ENCODE measurements at places on chromosomes 7 and 10.
A peak's percentile ranks its signal among the peaks of the same experiment; 100 is the strongest.

- DNase-seq: no peak
These were observed 220.9 kb upstream of the MKLN1 start for GRCh38 chr7:131106681-131107336.

- DNase-seq: no peak
These were observed 437.1 kb downstream of the LRMDA start for GRCh38 chr10:75868574-75868973.

- DNase-seq: no peak
These were observed 237.0 kb downstream of the EBF3 start for GRCh38 chr10:129727071-129727470.

- no peak for DNase-seq
These were observed 24.9 kb upstream of the ZC3HAV1L start for GRCh38 chr7:139060695-139061237.

DNA sequence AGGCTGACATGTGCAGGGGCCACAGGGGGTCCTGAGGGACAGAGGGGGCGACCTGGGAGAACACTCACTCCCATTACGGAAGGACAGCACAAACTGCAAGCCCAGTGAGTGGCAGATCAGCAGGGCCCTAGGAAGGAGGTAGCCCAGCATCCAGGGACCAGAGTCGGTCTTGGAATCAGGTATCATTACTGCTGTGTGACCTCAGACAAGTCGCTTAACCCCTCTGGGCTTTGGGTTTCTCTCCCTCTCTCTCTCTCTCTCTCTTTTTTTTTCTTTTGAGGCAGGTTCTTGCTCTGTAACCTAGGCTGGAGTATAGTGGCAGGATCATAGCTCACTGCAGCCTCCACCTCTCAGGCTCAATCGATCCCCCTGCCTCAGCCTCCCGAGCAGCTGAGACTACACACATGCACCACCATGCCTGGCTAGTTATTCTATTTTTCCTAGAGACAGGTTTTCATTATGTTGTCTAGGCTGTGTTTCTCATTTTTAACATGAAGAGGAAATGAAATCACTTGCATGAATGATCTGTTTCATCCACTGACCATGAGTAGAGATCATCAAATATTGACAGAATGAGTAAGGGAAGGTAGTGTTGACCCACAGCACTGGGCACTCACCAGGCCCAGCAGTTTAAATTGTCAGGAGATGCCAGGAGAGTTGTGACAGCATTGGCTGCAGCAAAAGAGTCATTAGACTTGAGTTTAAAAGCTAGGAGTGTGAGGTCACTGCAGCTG is 49.4 kb downstream of the BUB3 start:
- no peak for DNase-seq

GRCh38 chr7:112108981-112109380 is 97.2 kb downstream of the DOCK4 start:
- DNase-seq: no peak

DNA sequence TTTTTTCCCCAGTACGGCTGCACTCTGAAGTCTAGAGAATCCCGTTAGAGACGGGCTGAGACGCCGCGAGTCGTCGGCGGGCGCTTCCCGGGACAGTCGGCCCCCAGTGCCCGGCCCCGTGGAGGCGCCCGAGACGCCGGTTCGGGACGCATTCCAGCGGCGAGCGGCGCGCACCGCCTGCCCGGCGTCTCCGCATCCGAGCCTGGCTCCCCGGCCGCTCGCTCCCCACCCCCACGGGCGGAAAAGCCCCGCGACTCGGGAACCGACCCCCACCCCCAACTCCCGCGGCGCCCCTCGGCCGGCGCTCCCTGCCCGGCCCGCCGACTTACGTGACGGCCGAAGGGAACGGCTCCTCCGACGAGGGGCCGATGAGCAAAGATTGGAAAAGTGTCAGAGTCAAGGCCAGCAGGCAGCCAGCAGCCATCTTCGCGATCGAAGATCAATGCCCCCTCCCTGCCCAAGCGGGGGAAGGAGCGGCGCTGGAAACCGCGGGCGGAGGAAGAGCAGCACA is 486 bp downstream of the CACNA2D1 start:
- DNase-seq: peak; percentile 15

Data from NCI-H1436 (cell line).